ENCODE measurements at places on chromosomes 4 and X.

GRCh38 chrX:672931-673330 lies 42.3 kb downstream of the SHOX start:
- no peak for DNase-seq

DNA sequence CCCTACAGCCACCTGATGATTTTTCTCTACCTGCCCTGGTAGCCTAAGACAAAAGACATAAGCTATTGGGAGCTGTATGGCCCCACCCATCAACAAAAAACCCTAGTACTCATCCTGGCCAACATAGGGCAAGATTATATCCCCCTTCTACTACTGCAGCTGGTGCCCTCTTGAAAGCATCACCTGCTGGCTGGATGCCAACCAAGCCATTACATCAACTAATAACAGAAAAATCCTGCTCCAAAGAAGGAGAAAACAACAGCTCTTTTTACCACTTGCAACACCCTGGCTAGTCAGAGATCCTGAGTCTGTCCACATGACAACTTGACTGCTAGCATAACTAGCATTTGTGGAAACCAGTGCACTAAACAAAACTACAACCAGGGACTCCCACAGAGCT lies 43.6 kb upstream of the UPRT start:
- no peak for DNase-seq

GRCh38 chr4:157988641-157989040 lies 184.2 kb downstream of the GASK1B start:
- no peak for DNase-seq

DNA sequence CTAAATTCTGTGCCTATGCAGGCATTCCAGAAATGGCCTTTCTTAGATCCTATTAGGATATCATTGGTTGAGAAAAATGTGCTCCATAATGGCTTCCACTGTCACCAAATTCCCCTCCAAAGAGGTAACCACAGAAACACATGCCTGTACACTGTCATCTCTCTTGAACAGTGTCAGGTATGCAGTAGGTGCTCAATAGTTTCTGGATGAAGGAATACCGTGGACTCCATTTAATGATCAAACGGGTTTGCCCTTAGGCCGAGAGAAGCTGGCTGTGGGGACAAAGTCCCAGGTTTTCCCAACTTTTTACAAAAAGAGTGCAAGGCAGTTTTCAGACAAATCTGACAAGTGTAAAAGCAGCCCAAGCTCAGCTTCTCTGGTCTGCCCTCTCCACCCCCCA lies 16.5 kb upstream of the MTM1 start:
- DNase-seq: no peak

DNA sequence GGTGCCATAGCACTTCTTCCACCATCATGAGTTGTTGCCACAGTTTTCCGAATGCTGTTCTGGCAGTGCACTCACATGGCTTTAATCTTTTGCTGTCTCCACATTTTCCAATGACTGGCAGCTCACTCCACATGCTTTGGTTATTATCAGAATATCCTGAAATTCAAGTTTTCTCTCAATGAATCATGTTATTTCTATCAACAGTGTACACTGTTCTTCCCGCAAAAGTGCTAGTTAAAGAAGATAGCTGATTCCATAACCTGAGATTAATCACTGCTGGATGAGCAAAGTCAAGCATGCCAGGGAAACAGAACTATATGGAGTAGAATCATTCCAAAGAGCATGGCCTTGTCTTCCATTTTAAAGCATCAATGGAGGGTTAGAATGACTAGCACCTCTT lies 14.6 kb upstream of the IL13RA2 start:
- DNase-seq: no peak

DNA sequence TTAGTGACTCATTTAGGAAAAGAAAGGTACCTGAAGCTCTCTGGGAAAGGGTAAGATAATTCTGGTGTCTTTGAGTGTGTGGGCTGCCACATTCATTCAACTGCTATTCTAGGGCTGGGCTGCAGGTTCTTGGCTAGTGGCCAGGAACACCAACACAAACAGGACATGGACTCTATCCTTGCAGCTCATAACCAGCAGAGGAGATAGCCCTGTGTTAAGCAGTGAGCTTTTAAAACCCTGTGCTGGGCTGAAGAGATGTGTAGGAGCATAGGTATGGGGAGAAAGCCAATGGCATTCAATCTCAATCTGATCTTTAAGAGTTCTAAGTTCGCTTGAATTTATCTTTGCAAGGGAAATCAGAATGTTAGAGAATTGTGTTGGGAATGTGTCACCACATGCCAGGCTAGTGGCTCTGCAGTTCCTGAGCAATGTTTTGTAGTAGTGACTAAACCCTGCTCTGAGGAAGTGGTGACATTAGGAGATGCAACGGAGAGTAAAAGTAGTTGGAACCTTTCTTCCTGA lies 39.2 kb downstream of the SGMS2 start:
- no peak for DNase-seq

DNA sequence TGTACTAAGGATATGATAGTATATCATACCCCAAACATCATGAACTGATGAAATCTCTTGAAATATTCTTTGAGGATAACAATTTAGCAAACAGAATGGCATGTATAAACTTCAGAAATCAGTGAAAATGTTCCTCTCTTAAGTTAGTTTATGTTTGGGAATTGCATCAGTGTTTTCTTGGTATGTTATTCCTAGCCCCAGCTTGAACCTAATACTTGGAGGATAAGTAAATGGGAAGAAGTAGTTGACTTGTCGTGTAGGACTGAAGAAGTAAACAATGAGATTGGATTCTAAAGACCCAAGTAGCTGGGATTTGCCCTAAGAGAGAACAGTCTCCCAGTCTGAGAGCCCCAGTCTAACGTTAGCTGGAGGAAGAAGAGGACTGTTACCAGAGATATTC lies 355.7 kb downstream of the GALNTL6 start:
- DNase-seq: no peak

- DNase-seq: no peak
Observed at GRCh38 chrX:17033225-17033624, 86.8 kb downstream of the REPS2 start.

DNA sequence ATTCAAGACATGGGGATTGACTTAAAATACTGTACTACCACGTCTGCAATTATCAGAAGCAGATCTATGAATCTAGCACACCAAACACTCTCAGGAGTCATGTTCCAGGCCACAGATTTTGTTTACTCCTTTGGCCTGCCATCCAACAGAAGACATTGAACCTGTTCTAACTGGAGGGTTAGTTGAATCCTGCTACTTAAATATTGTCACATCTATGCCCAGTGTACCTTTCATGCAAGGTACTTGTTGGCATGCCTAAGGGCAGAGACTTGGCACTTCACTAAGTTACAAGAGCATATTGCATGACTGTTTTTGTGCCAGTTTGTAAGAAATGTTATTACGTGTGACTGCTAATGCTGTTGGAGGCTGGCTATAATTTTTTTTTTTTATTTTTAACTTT lies 126.9 kb upstream of the BCOR start:
- no peak for DNase-seq

- peak; percentile 16 for DNase-seq
Observed at GRCh38 chrX:11787564-11787963, 29.5 kb downstream of the MSL3 start.

DNA sequence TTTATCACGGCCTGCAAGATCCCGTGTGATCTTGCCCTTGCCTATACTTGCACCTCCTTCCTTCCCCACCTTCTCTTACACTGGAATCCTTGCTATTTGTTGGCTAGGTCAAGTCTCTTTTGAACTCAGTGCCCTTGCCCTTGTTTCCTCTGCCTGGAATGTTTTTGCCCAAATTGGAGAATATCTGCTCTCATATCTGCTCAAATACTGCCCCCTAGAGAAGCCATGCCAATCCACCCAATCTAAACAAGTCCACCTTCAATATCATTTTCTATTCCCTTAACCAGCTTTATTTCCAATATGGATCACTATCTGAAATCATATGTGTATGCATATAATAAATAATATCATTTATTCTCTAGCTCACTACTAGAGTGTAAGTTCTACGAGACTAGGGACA lies 1044.2 kb upstream of the FTHL17 start:
- DNase-seq: no peak

- DNase-seq: no peak
Observed at GRCh38 chr4:85792376-85793232, 317.7 kb downstream of the ARHGAP24 start.

DNA sequence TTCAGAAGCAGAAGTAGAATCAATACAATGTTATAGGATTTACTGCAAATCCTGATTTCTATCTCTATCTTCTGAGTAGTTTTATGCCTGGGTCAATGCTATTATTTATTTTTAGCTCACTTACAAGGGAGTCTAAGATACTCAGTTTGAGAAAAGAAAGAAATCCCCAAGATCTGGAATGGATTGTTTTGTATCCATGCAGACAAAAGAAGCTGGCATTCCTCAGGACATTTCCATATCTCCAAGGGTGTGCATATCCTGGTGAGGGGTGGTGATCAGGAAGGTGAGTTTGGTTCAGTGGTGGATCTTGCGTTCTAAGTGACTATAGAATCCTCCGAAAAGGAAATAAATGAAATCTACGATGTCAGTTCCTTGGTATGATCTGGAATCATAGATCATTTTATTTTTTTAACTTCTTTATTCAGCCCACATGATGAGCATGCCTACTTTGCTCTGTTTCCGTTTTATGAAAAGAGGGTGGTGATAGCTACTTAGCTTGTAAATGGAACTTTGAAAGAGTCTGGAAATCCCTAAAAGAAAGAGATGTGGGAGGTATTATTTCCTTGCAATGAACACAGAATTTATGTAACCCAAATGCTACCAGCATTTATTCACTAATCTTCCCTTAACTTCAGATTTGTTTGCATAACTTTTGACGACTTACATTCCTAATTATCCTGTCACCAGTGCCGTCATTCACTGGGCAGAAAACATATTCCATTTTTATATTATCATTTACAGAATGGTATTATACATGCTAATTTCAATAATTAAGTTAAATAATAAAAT lies 81.1 kb upstream of the RAPGEF2 start:
- DNase-seq: no peak

DNA sequence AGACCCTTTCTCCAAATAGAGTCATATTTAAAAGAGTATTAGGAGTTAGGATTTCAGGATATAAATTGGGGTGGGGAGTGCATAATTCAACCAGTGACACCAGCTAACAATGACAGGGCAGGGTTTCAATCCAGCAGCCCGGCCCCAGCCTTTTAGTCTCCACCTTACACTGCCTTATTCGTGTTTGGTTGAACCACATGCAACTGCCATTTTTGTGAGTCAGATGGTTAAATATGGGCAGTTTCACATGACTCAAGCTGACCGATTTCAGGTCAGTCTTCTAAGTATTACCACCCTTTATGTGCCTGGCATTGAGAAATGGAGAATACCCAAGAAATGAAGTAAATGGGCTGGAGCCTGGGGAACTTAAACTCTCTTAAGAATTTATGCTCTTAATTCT lies 102.8 kb downstream of the STOX2 start:
- peak; percentile 39 for DNase-seq

DNA sequence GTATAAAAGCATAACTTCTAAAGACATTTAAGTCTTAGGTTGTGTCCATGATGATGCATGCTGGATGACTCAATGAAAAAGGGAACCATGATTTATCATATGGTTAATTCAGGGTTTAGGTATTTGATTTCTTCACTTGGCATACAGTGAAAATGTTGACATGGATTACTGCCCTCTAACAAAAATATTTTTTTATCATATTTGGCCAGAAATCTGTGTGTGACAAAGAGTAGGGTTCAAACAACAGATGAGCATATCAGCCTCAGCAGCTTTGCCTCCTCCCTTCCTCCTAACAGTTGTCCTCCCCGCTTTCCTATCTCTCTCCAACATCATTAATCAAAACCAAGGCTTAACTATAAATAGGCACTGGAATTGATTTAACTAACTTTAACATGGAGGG lies 46.3 kb downstream of the ARHGAP6 start:
- DNase-seq: no peak

- no peak for DNase-seq
Observed at GRCh38 chrX:142663330-142664095, 362.2 kb upstream of the SPANXN4 start.

GRCh38 chr4:26864899-26865298 lies 4.3 kb downstream of the STIM2 start:
- DNase-seq: no peak

GRCh38 chrX:139106069-139106468 lies 394.6 kb upstream of the FGF13 start:
- DNase-seq: no peak

DNA sequence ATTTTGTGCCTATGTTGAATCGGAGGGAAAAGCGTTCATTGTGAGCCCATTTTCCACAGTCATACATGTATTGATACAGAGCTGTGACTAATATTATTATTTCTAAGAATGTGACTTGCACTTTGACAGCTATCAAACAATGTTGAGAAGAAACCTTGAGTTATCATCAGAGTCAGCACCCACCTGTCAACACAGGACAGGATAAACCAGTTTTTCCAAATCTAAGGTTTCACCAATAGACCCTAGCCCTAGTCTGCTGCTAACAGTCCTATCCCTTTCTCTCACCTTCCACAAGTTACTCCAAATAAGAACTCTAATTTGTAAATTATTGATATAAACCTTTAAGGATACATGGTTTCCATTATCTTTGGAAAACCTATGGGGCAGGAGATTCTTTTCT lies 47.7 kb upstream of the DHX15 start:
- DNase-seq: no peak

DNA sequence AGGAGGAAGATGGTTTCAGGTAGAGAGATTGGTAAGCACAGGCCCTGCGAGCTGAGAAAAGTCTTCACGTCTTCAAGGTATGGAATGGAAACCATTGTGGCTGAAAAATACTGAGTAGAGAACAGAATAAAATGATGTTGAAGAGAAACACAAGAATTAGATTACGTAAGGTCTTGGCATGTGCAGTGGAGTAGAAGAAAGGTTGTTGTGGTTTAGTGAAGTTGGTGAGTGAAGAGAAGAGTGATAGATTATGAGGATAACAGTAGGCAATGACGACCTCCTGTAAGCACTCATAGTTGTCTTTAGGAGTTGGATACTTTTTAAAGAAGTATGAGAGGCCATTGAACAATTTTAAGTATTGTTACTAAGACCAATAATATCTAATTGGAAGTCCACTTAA lies 642.6 kb downstream of the PCDH7 start:
- no peak for DNase-seq

GRCh38 chrX:70470850-70471289 lies 26.2 kb downstream of the DLG3 start:
- DNase-seq: no peak

GRCh38 chrX:3159995-3160720 lies 118.9 kb downstream of the ARSF start:
- DNase-seq: no peak

DNA sequence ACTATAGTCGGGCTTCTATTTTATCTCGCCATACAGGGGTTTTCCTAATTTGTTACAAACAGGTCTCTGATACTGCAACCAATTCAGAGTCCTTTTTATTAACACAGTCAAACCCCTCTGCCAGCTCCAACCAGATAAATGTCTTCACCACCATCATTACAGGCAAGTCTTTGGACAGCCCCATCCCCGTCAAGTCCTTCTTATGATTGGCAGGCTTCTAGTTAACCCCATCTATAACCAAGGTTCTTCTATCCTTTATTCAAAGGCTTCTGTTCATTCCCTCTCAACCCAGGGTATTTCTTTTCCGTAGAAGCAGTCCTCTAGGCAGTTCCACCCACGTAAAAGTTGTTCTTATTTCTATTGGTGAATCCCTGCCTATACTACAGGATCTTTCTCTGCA lies 29.9 kb upstream of the FOXR2 start:
- no peak for DNase-seq

- no peak for DNase-seq
Observed at GRCh38 chr4:187128976-187129375, 405.3 kb upstream of the FAT1 start.

Data from AG08396 (cell line).